ENCODE measurements at places on chromosomes 2 and 18.

DNA sequence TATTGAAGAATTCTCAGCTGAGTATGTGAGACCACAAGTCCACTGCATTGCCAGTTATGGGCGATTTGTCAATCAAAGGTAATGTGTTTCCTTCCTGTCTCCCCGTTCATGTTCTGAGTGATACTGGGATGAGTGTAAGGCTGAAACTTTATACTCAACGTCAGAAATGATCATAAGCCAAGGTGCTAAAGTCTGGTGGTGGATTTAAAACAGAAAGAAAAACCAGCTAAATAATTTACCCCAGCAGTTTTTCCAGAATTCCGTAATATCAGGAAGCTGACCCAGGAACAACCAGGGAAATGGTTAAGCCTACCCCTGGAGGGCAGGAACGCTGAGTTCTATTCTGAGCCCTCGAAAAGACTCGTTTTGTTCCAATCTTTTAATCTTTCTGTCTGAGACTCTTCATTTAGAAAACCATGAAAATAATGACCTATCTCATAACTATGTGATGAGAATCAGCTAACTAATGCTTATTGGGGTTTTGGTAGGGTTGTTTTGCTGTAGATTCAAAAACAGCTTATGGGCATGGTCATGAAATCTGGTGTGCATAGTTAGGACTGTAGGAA is 149.6 kb downstream of the LAMA3 start:
- no peak for DNase-seq

DNA sequence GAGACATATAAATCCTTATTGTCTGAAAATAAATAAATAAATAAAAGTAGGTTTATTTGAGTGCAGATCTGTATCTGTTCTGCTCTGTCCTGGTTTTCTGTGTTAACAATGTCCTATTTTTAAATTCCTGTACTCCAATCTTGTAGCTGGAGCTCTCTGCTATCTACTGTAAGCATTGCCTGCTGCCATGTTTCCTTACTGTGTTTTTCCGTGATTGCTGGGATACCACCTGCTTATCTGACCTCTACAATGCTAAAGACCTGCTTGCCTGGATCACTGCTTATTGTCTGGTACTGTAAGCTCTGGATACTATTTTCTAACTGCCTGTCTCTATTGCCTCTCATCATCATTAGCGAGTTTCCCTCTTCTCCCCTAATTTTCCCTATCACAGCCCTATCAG is 11.6 kb downstream of the PTPN4 start:
- no peak for DNase-seq

DNA sequence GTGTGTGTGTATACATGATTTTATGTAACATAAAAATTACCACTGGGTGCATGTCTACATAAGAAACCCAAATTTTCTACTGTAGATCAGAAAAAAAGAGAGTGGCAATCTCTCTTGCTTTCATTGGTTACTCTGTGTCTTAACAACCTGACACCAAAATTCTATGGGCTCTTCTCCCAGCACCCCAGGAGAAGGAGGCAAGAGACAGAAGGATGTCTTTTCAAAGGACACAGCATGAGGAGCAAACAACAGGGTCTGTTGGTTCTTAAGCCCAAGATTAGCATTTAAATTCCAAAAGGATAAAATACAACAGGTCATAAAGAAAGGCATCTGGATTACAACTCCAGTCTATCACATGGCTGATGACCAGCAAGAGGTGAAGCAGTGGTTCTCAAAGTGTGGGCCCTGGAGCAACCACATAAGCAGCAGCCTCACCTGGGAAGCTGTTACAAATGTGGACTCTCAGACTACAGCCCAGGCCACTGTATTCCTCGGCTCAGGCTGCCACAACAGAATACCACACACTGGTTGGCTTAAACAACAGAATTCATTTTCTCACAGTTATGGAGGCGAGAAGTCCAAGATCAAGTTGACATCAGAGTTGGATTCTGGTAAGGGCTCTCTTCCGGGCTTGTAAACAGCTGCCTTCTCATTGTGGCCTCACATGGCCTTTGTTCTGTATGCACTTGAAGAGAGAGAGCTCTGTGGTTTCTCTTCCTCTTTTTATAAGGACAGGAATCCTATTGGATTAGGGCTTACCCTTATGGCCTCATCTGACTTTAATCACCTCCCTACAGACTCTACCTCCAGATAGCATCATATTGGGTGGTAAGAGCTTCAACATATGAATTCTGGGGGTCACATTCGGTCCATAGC is 79.8 kb upstream of the RNF152 start:
- no peak for DNase-seq

DNA sequence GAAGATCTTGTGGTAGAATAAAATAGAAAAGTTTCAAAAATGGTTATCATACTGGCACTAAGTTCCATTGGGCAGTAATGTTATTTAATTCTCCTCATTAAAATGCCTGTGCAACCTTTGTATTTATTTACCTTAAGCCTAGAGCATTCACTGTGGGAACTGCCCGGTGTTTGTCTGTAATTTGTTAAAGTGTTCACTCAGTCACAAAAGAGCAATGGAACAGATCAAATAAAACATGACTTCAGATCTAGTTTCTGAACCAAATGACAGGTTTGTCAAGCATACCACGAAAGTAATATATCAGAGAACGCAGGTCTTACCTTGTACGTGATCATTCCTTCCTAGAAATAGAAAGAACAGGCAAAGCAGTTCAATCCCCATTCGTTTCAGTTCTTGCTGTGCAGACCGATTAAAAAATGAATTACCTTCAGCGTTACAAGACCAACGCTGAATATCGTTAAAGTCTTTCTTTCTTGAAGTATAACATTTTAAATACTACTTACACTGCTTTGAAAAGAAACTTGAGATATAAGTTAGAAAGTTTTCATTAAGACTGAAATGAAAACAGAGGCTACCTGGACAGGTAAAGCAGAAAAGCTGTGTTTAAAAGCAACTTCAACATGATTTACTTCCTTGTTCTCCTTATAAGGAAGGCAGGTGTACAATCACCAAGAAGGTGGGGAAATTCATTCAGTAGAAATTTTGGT is at the start of gene ITGB6:
TSS of gene ITGB6 (minus strand) at position 590 of the 707 bp plus-strand sequence. CDS start at position 381, 209 bp downstream.
- no peak for DNase-seq

DNA sequence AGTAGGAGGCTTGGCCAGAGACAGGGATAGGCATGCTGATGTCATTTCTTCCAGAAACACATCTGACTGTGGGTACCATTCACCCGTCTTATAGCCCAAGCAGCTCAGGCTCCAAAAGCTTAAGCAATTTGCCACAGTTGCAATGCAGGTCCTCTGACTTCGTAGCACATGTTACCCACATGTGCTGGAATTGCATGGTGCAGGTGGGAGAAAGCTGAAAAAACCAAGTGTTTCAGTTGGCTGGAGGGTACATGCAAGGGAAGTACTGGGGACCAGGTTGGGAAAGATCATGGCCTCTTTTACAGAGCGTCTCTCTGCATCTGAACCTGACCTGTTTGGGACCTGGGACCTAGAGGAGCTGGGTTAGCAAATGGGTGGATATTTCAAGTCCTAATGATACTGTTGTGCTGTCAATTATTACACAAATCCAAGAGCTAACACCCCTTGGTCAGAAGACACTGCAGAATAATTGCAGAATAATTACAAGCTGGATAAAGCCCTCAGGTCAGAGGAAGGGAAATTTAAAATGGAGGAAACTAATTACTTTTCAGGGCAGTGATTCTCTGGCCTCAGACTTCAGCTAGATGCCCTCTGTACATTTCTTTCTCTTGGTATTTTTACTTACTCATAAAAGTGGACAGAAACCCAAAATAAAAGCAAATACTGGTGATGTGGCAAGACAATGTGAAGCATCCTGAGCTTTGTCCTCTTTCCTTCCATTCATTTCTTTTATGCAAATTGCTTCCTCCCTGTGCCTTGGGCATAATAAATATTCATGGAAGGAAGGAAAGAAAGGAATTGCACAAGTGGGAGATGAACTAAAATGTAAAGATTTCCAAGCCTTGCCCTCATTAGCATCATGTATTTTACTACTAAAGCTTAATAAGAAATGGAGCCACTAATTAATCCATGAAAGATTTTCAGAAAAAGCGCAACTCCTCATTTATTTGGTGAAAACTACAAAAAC is 45.6 kb upstream of the TTC39C start:
- DNase-seq: no peak

DNA sequence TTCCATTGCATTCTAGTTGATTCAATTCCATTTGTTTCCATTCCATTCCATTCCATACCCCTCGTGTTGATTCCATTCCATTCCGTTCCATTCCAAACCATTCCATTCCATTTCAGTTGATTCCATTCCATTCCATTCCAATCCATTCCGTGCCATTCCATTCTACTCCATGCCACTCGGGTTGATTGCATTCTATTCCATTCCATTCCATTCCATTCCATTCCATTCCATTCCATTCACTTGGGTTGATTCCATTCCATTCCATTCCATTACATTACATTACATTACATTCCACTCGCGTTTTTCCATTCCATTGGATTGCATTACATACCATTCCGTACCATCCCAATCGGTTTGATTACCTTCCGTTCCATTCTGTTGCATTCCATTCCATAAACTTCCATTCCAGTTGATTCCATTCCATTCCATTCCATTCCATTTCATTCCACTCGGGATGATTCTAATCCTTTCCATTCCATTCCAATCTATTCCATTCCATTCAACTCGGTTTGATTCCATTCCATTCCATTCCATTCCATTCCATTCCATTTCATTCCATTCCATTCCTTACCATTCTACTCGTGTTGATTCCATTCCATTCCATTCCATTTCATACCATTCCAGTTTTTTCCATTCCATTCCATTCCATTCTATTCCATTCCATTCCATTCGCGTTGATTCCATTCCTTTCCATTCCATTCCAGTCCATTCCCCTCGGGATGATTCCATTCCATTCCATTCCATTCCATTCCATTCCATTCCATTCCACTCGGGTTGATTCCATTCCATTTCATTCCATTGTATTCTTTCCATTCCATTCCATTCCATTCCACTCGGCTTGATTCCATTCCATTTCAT is 1140.4 kb downstream of the RPIA start:
- no peak for DNase-seq

- no peak for DNase-seq
Measured at GRCh38 chr2:11366326-11366741, 21.9 kb upstream of the ROCK2 start.

GRCh38 chr2:108893277-108893676 is 95.7 kb downstream of the EDAR start:
- DNase-seq: no peak

DNA sequence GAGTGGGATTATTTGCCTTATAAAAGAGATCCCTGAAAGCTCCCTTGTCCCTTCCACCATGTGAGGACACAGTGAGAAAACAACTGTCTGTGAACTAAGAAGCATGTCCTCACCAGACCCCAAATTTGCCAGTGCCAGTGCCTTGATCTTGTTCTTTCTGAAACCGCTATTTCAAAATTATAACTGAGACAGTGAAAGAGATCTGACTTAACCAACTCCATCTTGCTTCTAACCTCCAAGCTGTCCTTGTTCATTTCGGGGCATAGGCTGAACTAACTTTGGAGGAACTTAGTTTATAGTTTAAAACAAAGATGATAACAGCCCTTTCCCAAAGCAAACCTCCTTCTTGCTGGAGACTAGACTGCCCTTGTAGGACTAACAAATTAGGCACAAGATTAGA is 563.9 kb downstream of the ADCYAP1 start:
- DNase-seq: no peak

DNA sequence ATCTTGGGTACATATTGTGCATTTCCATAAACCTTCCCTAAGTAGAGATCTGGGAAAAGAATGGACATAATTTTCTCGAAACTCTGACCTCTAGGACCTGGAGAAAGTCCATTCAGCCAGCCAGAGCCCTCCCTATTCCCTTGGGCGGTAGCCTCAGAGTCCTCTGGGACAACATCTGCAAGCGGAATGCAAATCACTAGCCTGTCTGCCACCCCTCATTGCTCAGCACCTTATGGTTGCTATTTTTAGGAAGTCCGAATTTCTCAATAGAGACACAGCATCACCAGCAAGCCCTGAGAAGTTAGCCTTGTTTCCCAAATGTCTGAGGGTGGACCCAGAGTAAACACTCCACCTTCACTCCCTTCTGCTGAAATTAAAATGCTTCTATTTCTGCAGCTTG is 17.6 kb upstream of the CD28 start:
- DNase-seq: no peak

DNA sequence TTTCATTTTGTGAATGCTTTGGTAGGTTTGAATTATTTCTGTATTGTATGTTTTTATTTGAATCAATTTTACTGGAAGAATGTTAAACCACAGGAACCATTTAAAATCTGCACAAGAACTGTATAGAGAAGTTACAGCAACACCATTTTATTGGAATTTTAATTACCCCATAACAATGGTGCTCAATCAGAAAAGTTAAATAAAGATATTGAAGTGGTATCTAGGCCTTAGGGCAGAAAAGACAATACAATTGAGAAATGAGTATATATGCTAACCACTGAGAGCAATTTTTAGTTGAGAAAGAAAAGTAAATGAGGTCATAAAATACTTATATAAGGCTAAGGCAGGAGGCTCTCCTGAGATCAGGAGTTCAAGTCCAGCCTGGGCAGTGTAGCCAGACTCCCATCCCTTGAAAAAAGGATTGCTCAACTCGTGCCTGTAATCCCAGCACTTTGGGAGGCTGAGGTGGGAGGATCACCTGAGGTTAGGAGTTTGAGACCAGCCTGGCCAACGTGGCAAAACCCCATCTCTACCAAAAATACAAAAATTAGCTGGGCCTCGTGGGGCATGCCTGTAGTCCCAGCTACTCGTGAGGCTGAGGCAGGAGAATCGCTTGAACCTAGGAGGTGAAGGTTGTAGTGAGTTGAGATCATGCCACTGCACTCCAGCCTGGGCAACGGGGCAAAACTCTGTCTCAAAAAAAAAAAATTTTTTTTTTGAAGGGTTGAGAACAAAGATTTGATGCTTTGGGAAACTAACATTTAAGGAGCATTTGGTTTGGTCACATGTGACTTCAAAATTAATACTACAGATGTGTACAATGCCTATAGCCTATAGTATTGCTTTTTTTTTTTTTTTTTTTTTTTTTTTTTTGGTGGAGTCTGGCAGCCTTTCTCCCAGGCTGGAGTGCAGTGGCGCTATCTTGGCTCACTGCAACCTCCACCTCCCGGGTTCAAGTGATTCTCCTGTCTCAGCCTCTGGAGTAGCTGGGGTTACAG is 212.9 kb upstream of the STON1 start:
- no peak for DNase-seq

DNA sequence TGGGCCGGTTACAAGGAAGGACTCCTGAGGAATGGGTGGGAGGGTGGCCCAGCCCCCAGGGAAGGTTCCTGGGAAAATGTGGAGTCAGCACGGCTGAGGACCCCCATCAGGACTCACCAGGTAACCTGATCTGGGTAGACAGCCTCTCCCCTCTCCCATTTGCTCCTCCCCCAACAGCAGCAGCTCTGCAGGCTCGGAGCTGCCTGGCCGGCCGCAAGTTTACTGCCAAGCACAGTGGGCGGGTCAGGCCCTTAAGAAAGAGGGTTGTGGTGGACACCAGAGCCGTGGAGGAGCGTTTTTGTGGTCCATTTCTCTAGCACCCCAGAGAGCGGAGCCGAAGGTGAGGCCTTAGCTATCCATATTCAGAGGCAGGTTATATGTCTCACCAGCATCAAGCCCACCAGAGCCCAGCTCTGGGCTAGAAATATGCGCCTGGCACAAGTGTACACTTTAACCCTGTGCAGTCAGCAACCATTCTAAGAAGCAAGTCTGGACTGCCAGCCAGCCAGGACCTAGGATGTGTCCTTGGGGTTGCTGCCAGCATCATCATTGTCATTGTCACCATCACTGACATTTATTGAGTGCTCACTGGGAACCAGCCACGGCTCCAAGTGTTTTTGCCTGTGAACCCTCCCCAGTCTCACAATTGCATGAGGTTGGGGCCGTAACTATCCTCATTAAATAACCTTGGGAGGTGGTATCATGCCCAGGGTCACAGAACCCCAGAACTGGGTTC is 190.1 kb downstream of the KLHL29 start:
- no peak for DNase-seq

Data from NCI-H187 (cell line).